ENCODE measurements at places on chromosomes 7 and 10.
A peak's percentile ranks its signal among the peaks of the same experiment; 100 is the strongest.

GRCh38 chr7:1607696-1608095 is 37.9 kb upstream of the PSMG3 start:
- no peak for DNase-seq

- no peak for DNase-seq
These were observed 100.8 kb upstream of the DOCK1 start for GRCh38 chr10:126804396-126804795.

- DNase-seq, result peak; percentile 63
These were observed 98.9 kb downstream of the NEURL1 start for GRCh38 chr10:103592186-103593021.

GRCh38 chr10:86344281-86344680 is 22.3 kb downstream of the GRID1 start:
- DNase-seq, result no peak

DNA sequence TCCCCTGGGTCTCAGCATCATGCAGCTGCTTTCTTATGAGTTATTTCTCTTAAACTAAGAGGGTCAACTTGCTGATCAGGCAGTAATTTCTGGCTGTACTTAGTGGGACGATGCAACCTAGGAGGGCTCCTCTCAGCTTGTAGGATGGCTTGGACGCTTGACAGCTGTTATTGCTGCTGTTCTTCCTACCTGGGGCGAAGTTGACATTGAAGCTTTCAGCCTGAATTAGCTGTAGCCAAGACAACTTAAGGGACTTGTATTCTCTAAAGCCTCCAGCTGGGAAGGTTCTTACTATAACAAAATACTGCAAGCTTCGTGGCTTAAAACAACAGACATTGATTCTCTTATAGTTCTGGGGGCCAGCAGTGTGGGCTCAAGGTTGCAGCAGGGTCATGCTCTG is 224.9 kb downstream of the ACTR3B start:
- no peak for DNase-seq
